Daoy (cell line): ENCODE measurements at places on chromosomes 5 and 9. TPM values are rescaled to one million over a fixed set of nuclear protein-coding genes. Genes with fewer than 3 reads are reported as not detected.

DNA sequence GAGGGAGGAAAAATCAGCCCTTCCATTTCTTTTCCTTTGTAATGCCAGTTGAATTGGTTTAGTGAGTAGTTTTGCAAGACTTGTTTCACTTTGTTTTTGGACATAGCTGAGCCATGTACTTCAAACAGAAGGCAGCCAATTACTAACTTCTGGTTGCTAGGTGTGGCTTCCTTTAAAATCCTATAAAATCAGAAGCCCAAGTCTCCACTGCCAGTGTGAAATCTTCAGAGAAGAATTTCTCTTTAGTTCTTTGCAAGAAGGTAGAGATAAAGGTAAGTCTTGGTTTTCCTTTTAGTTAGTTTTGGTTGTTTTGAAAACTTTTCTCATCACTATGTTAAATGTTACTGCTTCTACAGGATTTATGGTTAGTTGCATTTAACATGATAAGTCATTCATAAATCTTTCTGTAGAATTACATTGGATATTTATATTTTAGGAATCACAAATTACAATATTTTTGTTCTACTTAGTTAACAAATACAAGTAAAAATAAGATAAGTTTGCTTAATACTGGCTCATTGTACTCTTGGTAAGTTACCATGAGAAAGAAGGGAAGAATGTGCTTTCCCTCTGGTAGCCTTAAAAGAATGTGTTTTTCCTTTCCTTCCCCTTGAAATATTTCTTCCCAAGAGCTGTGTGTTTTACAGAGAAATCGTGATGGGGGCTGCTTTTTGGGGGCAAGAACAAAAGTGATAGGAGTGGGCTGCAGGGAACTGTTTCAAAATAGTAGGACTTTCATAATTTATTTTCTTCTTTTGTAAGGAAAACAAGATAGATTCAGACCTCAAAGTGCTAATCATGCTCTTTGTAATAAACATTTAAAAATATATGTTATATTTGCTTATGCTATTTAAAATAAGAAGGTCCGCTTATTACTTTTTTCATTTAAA, at the start of gene ANXA1:
TSS of gene ANXA1 (plus strand) at position 213 of the 890 bp plus-strand sequence. CDS start 6,671 bp downstream, outside the sequence.
- DNase-seq, result peak; percentile 81

GRCh38 chr9:133731876-133732638, 6.1 kb downstream of the SARDH start:
- DNase-seq, result peak; percentile 69

DNA sequence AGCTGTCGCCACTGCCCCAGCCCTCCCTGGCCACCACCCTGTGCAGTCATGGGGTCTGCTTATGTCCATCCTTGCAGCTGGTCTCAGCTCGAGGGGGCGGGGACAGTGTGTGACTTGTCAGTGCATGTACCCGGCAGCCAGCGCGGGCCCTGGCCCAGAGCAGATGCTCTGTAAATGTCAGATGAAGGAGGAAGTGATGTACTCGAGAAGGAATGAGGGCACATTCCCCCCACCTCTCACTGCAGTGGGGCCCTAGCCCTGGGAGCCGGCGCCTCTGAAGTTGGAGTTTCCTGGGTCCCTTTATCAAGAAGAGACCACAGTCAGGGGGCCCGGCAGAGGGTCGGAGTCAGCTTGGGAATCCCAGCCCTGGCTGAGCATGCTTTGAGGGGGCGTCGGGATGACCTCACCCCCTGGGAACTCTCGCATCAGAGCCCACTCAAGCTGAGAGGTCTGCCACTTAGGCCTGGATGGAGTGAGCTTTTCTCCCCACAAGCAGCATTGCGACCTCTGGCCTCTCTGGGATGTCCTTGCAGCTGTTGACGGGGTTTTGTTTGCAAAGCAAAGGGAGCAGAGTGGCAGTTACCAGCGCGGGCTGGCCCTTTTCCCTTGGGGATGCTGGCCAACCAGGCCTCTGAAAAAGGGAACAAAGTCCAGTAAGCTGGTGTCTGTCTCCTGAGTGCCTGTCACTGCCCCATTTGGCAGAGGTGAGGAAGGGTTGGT, 19.0 kb downstream of the NEURL1B start:
- DNase-seq, result peak; percentile 80

- DNase-seq, result no peak
Observed at GRCh38 chr5:14714706-14715105, 50.2 kb downstream of the OTULIN start.

The SPATA31C1 gene
- not detected in 2 replicates for total RNA-seq

The INSL4 gene
- total RNA-seq, result not detected in 2 replicates

- DNase-seq, result no peak
Observed at GRCh38 chr9:20095430-20096092, 306.7 kb upstream of the SLC24A2 start.

DNA sequence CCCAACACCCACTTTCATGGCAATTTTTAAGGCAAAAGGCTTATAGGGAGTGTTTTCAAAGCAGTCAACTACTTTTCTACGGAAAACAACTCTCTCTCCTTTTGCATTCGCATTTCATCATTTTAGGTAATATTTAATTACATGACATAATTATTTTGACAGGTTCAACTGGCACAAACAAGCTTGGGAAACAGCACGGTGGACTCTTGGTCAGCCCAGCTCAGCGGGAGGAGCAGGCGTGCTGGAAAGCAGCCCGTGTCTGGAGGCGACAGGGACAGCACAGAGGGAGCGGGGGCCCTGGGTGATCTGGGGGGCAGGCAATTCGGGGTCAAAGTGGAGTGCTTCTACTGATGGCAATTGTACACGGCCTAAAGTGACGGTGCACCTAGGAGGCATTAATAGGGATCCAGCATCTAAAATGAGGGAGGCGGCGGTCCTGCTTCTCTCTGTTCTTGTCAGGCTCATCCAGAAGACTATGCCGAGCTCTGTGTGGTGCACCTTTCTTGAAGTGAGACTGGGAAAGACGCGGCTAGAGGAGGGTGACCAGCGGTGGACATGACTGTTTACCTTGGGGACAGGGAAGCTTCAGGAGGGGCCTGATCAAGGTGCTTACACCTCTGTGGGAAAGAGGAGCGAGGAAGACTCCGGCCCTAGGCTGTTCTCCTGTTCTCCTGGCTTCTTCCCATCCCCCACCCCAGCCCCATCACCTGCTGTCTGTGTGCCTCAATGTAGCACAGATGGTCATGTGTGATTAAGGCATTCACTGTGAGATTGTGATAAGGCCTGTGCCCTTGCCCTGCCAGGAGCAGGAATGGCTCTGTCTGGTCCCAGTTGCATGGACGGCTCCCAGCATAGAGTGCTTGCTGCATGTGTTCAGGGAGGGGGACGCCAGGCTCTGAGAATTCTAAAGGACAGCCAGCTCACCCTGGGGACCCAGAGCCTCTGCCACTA, 3.4 kb downstream of the MYMK start:
- no peak for DNase-seq

DNA sequence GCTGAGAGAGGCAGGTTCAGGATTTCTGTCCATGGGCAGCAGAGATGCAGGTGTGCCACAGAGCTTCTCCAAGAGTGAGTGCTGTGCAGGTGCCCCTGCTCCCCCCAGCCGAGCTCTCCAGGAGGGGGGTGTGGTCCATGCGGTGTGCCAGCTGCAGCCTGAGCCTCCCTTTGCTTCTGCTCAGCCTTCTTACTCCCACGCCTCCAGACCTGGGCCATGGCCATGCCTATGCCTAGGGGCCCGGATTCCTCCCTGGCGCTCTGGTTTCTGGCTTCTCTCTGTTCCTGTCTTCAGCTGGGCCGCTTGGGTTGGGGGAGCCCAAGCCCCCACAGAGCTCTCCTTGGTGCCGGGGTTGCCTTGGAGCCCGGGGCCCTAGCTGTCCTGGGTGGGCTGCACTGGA, 133.3 kb downstream of the CACNA1B start:
- DNase-seq, result no peak

GRCh38 chr5:53298841-53299240, 181.6 kb upstream of the FST start:
- no peak for DNase-seq

DNA sequence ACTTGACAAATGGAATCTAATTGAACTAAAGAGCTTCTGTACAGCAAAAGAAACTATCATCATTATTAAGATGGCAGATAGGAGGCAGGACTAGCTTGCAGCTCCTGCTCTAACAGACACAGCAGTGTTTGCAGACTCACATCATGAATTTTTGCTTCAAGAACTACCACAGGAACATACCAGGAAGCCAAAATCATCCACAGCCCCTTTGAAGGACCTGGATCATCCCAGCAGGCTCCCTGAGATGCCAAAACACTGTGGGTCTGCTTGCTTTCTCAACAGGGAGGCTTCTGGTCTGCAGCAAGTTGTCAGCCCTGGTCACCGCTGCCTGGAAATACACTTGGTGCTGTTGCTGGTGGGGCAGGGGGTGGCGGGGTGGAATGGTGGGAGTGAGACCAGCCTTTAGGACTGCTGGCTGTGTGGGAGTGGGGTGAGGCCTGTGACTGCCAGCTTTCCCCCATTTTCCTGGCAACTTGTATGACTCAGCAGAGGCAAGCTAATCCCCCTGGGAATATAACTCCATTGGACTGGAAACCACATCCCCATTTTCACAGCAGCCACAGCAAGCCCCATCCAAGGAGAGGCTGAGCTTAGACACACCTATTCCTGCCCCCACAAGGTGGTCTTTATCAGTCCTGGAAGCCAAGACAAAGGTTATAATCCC, 533.8 kb upstream of the CYLC2 start:
- no peak for DNase-seq

The MAT2B gene
- total RNA-seq, result 80.2 and 89.1 TPM in 2 replicates

- DNase-seq, result no peak
Observed at GRCh38 chr5:91528831-91529230, 145.7 kb upstream of the ARRDC3 start.

DNA sequence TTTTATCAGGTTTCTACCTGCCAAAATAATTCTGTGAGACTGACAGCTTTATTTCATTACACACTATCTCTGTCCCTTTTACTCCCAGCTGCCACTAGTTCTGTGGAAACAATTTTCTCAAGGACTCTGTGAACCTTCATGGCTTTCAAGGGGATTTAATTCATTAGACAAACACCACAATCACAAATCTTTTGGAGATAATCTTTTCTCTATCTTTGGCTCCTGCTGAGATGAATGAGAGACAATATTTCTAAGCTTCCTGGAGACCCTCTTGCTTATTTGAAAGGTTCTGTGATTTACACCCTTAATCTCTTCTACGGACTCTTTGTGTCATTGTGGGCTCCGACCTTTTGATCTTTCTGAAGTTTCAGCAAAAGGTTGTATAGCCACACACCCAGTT, 222.6 kb downstream of the PRDM9 start:
- no peak for DNase-seq

- DNase-seq, result no peak
Observed at GRCh38 chr5:59342181-59342580, 551.3 kb downstream of the PDE4D start.

- no peak for DNase-seq
Observed at GRCh38 chr5:32506201-32506661, 61.7 kb upstream of the ZFR start.

The FBP2 gene
- total RNA-seq, result not detected in 2 replicates

The TLR4 gene
- total RNA-seq, result 0.11 and 0.48 TPM in 2 replicates

The CSF2 gene
- 16.4 and 25.3 TPM in 2 replicates for total RNA-seq

GRCh38 chr9:32218100-32218767, 166.2 kb upstream of the ACO1 start:
- DNase-seq, result no peak

GRCh38 chr5:9498541-9499497, 47.1 kb downstream of the SEMA5A start:
- peak; percentile 8 for DNase-seq

The TAF11L10 gene
- not detected in 2 replicates for total RNA-seq

DNA sequence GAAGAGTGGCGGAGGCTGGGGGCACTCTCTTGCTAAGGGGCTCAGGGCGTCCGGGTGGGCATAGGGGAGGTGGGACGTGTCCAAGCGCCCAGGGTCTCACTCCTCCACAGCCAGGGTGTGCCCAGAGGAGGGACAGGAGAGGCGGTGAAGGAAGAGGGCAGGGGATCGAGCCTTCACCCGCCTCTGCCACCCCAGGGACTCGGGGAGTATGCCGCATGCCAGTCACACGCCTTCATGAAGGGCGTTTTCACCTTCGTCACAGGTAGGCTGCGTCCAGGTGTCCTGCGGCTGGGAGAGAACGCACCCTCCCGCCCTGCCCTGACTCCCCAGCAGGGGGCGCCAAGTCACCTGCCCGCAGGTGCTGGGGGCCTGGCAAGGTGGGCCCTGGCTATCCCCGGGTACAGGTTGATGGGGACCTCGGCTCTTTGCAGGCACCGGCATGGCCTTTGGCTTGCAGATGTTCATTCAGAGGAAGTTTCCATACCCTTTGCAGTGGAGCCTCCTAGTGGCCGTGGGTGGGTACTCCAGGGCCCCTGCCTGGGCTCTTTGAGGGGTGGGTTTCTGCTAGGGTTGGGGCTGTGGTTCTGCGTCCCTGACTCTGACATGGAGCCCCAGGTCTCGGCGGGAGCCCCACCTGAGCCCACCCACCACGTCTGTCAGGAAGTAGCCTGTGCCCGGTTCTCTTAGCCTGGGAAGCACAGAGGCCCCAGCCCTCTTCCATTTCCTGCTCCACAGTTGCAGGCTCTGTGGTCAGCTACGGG, 552 bp downstream of the TMEM141 start:
- DNase-seq, result peak; percentile 56

- no peak for DNase-seq
Observed at GRCh38 chr5:172165465-172165864, 22.6 kb downstream of the STK10 start.

GRCh38 chr5:169544264-169544950, 39.2 kb upstream of the SPDL1 start:
- no peak for DNase-seq

The MYMK gene
- total RNA-seq, result not detected in 2 replicates

DNA sequence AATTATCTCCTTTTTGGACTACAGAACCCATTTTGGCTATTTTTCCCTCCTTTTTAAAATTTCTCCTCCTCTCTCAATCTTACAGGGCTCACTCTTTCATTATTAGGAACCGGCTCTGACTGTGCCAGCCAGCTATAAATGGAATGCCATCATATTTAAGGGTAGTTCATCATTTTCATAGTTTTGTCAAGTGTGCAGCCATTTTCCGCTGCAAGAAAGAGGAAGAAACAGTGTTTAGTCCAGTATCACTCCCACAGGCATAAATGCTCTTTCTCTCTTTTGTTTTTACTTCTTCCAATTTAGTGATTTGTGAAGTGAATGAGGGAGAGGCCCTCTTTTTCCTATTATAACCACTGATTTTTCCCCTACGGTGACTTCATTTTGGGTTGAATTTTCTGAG, 290.0 kb downstream of the NR3C1 start:
- DNase-seq, result no peak

DNA sequence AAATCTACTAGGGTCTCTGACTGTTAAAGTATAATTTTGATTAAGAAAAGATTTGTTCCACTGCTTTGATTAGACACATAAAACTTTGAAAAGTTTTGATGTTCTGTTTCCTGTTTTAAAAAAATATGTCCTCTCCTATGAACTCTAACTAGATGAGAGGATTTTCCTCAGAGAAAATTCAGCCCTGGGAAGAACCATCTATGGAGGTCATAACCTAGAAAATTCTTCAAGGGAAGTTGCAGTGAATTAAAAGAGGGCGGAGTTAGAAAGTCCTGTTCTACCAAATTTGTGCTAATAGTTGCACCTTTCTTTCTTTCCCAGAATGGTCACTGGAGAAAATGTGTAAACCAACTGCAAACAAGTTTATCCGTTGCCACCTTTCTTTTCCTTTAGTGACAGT, 27.7 kb downstream of the PIK3R1 start:
- no peak for DNase-seq
